ENCODE measurements at places on chromosomes 7 and 10. TPM values are rescaled to one million over a fixed set of nuclear protein-coding genes. Genes with fewer than 3 reads are reported as not detected.

C1GALT1 gene
- 37.7 TPM for total RNA-seq

RARRES2 gene
- total RNA-seq, result 6.2 TPM

VIPR2 gene
- total RNA-seq, result 0.47 TPM

CALD1 gene
- 29.5 TPM for total RNA-seq

RGR gene
- total RNA-seq, result 0.47 TPM

GPR15LG gene
- not detected for total RNA-seq

SORBS1 gene
- 123 TPM for total RNA-seq

MALRD1 gene
- 3.6 TPM for total RNA-seq

HHEX gene
- total RNA-seq, result 1.6 TPM

AS3MT gene
- total RNA-seq, result 10.8 TPM

PRPS1L1 gene
- not detected for total RNA-seq

Measured in occipital lobe (tissue), 3 donors.